B cell (primary cell): ENCODE measurements at places on chromosomes 3 and 15. TPM values are rescaled to one million over a fixed set of nuclear protein-coding genes. Genes with fewer than 3 reads are reported as not detected.

The LRRK1 gene
- 12.2 and 19.8 TPM in 2 replicates for polyA plus RNA-seq

The ZNF660 gene
- 0.49 and 0.92 TPM in 2 replicates for polyA plus RNA-seq

The TTLL13 gene
- 0.33 TPM in 1 of 2 replicates, not detected in the other for polyA plus RNA-seq

The ANP32A gene
- polyA plus RNA-seq, result 26.4 and 38.7 TPM in 2 replicates

The CD86 gene
- 6.9 and 38.2 TPM in 2 replicates for polyA plus RNA-seq

The LDHAL6B gene
- not detected in 2 replicates for polyA plus RNA-seq

The NDUFAF3 gene
- polyA plus RNA-seq, result 34.9 and 61.0 TPM in 2 replicates

The CLPX gene
- 16.6 and 30.9 TPM in 2 replicates for polyA plus RNA-seq

DNA sequence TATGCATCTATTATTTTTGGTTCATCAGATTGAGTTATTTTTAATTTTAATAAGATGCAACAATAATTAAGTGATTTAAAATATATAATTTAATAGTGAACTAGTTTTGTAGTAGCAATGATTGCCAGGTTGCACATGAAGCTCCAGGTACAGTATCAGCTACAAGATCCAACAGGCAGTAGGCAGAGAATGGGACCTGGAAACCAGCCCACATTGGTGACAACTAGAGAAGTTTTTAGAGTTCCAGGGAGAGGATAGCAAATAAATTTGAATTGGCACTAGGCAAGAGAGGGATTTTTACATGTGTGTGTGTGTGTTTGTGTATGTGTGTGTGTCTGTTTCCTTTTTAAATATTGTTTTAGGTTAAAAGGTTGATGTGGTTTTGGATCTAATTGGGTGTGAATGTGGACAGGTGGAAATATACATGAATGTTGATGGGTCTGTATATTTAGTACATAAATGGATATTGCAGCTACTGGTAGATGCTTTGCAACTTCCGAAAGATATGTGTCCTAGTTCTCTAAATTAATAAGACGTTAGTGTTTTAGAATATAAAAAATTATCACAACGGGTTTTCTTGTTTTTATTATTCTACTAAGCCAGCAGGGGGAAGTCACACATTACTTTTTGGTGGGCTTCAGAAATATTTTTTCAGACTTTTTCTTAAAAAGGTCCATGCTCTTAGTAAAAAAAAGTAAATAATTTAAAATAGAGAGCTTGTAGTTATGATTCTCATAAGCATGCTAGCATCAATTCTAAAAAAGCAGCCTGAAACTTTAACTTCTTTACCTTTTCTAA is 110.1 kb upstream of the GBE1 start:
- H3K4me3 ChIP-seq, result no peak overlapping the region
- no peaks in the 10 kb centered on the region for H3K4me1 ChIP-seq
- no peaks in the 10 kb centered on the region for H3K36me3 ChIP-seq
- H3K27me3 ChIP-seq, result no peaks in the 10 kb centered on the region

DNA sequence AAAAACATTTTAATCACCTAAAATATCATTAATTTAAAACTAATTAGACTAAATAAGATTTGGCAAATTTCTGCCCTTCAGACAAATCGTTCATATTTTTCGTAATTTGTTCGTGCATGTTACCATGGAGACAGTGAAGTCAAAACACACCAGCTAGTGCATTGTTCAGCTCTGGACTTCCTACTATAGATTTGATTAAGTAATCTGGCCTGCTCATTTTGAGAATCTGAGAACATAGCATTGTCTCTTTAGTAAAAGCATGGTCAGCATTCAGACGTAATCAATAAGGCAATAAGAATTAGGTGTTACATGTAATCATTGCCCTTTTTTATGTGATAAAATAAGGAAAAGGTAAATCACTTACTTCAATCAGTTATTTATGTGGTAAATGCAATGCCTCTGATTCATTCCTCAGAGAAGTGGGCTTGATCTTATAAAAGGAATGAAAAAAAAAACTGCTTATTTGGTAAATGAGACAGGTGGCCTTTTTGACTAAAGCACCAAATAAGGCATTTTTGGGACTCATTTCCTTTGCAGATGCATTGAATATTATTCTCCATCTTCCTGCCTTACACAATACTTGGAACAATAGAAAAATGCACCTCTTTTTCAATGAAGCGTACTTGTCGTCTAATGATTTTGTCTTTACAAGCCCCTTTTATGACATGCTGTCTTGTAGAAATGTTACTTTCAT is 84.5 kb upstream of the FNDC3B start:
- H3K4me1 ChIP-seq, result no peaks in the 10 kb centered on the region
- H3K27me3 ChIP-seq, result no peaks in the 10 kb centered on the region
- DNase-seq, result no peak
- no peaks in the 10 kb centered on the region for H3K36me3 ChIP-seq

GRCh38 chr3:48492461-48493202 is 11.3 kb downstream of the SHISA5 start:
- no peak overlapping the region for H3K4me3 ChIP-seq
- H3K4me1 ChIP-seq, result peaks cover 12% of the 10 kb centered on the region
- H3K27me3 ChIP-seq, result no peaks in the 10 kb centered on the region
- H3K27ac ChIP-seq, result no peak overlapping the region
- H3K36me3 ChIP-seq, result no peaks in the 10 kb centered on the region

GRCh38 chr3:56192001-56192400 is 276.3 kb downstream of the ERC2 start:
- DNase-seq, result no peak
- H3K4me3 ChIP-seq, result no peak overlapping the region
- no peaks in the 10 kb centered on the region for H3K27me3 ChIP-seq
- no peak overlapping the region for H3K27ac ChIP-seq

- no peaks in the 10 kb centered on the region for H3K27me3 ChIP-seq
- H3K27ac ChIP-seq, result no peak overlapping the region
- DNase-seq, result no peak
- peaks cover 3% of the 10 kb centered on the region for H3K4me1 ChIP-seq
Observed at GRCh38 chr3:129688271-129688895, 81.9 kb upstream of the PLXND1 start.

DNA sequence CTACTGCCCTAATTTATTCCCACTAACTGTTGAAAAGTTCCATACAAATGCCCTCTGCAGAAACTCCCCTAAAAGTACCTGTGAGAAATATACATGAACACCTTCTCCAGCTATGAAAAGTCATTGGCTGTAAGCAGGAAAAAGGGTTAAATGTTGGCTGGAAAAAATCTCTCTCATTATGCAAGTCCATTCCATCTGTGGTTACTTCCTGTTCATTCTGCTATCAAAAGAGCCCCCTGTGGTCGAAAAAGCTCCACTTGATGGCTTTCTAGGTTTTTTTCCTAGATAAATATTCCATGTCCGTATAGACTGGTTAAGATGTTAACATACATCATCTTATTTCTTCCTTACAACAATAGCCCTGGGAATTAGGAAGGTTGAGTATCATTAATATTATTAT is 56.2 kb upstream of the AKAP13 start:
- DNase-seq, result no peak
- no peaks in the 10 kb centered on the region for H3K27me3 ChIP-seq
- H3K4me1 ChIP-seq, result peaks cover 56% of the 10 kb centered on the region
- peaks cover 4% of the 10 kb centered on the region for H3K36me3 ChIP-seq
- no peak overlapping the region for H3K4me3 ChIP-seq
- peak overlapping the region; percentile 31 for H3K27ac ChIP-seq

DNA sequence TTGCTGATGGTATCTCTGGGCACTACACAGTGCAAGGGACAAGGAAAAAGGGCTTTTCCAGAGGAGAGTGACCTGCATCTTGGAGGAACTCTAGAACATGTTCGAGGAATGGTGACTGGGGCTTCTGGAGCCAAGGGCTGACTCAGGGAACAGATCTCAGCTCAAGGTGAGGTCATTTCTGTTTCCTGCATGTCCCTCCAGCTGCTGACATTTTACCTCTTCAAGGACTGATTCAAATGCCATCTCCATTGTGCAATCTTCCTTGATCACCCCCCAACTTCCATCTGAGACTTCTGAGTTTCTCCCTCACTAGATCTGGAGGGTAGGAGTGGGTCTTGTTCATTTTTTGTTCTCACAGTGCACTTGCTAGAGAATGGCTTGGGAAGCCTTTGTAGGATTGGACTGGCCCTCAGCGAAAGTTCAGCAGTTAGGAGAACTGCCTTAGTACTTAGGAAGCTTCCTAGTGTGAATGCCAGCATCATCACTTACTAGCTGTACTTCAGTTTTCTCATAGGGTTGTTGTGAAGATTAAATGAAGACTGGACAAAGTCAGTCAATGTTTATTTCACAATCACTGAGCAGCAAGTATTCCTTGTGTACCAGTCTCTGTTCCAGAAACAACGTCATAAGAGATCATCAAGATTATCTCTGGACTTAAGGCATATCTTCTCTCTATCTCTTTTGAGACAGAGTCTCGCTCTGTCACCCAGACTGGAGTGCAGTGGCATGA is 2.6 kb upstream of the IDH3A start:
- peaks cover 25% of the 10 kb centered on the region for H3K4me1 ChIP-seq
- H3K27ac ChIP-seq, result no peak overlapping the region
- no peak overlapping the region for H3K4me3 ChIP-seq
- H3K36me3 ChIP-seq, result no peaks in the 10 kb centered on the region
- DNase-seq, result no peak

DNA sequence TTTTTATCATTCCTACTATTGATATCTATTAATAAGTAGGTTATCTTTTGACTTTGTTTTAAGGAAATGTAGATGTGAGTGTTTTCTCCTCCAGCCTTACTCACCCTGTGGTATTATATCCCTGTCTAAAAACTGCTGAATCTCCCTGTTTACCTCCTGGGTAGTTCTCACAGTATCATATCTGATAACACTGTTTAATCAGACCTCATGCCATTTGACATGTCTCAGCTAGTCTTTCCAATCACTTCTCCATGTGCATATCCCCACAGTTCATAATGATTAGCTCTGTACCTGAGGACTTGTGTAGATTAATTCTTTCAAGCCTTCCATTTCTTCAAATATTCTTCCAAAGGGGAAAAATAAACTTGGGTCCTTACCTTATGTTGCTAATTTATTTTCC is 30.7 kb downstream of the DUOX2 start:
- no peaks in the 10 kb centered on the region for H3K4me1 ChIP-seq
- no peaks in the 10 kb centered on the region for H3K36me3 ChIP-seq
- no peak for DNase-seq
- H3K27ac ChIP-seq, result no peak overlapping the region

- H3K27ac ChIP-seq, result no peak overlapping the region
- no peak for DNase-seq
- no peaks in the 10 kb centered on the region for H3K27me3 ChIP-seq
- H3K4me1 ChIP-seq, result peaks cover 2% of the 10 kb centered on the region
Observed at GRCh38 chr3:14658978-14659377, 7.4 kb downstream of the CCDC174 start.

- DNase-seq, result no peak
- no peaks in the 10 kb centered on the region for H3K36me3 ChIP-seq
- H3K4me3 ChIP-seq, result no peak overlapping the region
- no peaks in the 10 kb centered on the region for H3K27me3 ChIP-seq
Observed at GRCh38 chr3:124504332-124505059, 225.8 kb upstream of the UMPS start.

DNA sequence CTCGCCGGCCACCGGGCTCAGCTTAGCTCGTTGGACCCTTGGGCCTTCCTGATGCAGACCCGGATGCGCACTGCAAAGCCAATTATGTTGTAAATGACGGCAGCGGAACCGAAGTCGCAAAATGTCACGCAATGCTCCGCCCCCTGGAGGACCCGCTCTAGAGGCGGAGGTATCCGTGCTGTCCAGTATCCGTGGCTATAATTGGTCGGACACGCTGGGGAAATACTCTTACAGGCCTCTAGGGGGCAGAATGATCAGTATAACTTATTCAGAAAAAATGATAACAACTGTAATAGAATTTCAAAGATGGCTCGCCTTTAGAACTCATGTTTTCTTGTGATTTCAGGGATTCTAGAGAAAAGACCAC is at the start of gene PRR23B:
Gene PRR23B, minus strand, starts transcription at position 59 of the 367 bp plus-strand sequence. CDS start 265 bp downstream, outside the sequence.
- no peaks in the 10 kb centered on the region for H3K36me3 ChIP-seq
- no peak within 1 kb of the TSS for H3K4me3 ChIP-seq
- no peaks in the 10 kb centered on the region for H3K27me3 ChIP-seq
- DNase-seq, result no peak

DNA sequence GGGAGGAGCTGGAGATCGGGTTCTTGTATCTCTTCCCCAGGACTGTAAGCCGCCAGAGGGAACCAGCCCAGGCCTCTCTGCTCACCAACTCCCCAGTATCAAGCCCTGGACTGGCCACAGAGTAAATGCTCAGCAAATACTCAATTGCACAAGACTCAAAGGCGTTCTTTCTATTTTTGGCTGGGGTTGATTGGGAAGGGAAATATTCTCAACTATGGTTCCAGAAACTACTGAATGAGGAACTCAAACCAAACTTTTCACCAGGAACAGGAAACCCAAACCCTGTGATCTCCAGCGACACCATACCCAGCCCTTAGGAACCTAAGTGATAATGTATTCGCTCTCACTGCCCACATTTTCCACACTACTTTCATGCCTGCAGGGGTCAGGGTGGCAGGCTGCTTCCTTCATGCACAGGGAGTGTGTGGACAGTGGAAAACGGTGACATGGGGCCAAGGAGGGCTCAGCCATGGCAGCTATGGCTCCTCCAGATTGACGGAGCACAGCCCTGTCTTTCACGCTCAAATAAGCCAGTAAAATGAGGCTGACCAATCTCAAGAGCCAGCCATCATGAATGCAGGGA is 124.7 kb upstream of the RAD18 start:
- no peaks in the 10 kb centered on the region for H3K27me3 ChIP-seq
- H3K36me3 ChIP-seq, result no peaks in the 10 kb centered on the region
- H3K4me1 ChIP-seq, result no peaks in the 10 kb centered on the region

DNA sequence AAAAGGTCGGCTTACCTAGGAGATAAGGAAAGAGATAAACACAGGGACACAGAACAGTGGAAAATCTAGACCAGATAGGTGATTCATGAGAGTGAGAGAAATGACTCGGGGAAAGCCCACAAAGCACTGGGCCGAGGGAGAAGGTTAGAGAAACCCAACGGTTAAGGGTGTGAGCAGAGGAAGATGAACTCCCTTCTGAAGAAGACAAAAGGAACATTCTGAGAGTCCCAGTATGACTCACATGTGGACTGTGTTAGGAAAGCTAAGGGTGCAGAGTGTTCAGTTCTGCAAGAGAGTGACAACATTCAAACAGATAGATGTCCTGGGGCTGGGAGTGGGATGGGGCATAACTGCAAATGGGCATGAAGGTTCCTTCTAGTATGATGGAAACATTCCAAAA is 83.0 kb downstream of the CNTN3 start:
- no peak overlapping the region for H3K27ac ChIP-seq
- no peaks in the 10 kb centered on the region for H3K36me3 ChIP-seq
- no peaks in the 10 kb centered on the region for H3K4me1 ChIP-seq
- H3K4me3 ChIP-seq, result no peak overlapping the region
- no peaks in the 10 kb centered on the region for H3K27me3 ChIP-seq

GRCh38 chr3:176523114-176523513 is 674.2 kb downstream of the TBL1XR1 start:
- H3K4me1 ChIP-seq, result no peaks in the 10 kb centered on the region
- no peak for DNase-seq
- H3K36me3 ChIP-seq, result no peaks in the 10 kb centered on the region

- no peak overlapping the region for H3K4me3 ChIP-seq
- no peaks in the 10 kb centered on the region for H3K27me3 ChIP-seq
- DNase-seq, result no peak
- H3K4me1 ChIP-seq, result peaks cover 55% of the 10 kb centered on the region
- no peaks in the 10 kb centered on the region for H3K36me3 ChIP-seq
- no peak overlapping the region for H3K27ac ChIP-seq
Observed at GRCh38 chr3:150745832-150746231, 17.1 kb downstream of the SIAH2 start.
